ENCODE measurements at places on chromosomes 4 and X.

DNA sequence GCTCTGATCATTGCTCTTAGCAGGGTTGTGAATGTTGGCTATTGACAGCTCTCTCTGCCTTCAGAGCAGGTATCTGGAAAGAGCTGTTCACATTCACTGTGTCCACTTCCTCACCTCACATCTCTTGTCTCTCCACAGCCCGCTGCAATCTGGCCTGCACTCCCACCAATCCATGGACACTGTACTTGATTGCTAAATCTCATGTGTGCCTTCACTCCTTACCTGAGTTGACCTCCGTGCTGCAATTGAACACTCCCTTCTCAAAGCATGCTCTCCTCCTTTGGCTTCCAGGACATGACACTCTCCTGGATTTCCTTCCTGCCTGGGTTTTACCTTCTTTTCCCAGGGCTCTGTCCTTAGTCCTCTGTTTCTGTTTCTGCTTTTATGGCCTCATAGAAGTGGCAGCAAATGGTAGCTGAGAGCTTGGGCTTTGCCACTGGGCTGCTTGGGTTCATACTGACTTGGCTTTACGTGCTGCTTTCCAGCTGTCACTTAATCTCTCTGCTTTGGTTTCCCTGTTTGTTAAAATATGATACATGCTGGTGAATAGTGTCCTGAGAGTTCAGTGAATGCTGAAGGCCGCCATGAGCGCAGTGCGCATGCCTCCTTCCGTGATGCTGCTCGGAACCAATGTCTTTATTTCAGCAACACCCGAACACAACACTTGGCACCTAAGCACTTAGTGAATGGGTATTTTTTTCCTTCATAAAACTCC is 29.5 kb downstream of the DCUN1D4 start:
- DNase-seq = no peak

GRCh38 chrX:121832446-121832845 is 785.0 kb downstream of the GLUD2 start:
- no peak for DNase-seq

DNA sequence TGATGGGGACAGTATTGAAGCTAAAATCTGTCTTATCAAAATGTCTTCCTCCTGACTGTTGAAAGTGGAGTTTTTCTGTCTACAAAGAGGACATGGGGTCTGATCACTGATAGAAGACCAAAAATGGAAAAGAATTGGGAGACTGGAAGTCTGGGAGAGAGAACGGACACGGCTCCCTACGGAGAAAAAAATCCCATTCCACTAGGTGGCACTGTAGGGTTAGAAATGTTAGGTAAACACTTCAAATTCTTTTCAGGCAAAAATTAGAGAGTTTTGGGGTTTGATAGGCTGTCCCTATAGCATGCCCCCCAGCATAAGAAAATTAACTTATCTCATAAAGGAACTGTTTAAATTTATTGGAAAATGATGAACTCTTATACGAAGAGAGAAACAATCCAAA is 200.5 kb downstream of the FAM133A start:
- DNase-seq = no peak

DNA sequence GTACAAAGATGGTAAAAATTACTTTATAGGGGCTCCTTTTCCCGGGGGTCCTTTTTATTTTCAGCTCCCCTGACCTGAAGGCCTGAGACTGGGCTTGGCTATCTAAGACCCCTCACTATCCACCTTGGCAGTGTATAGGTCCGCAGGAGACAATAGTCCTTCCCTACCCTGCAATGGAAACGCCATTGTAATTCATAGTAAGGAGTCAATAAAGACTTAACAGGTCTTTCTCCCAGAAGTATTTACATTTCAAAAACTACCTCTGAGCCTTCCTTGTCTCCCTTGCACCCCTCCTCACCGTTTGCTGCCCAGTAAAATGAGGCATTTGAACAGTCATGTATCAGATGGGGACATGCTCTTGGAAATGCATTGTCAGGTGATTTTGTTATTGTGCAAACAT is 401.2 kb upstream of the CNKSR2 start:
- no peak for DNase-seq

- no peak for DNase-seq
These were observed 33.3 kb upstream of the H2AZ1 start for GRCh38 chr4:99983289-99983943.

GRCh38 chr4:93414041-93414550 is 414.5 kb upstream of the ATOH1 start:
- DNase-seq = no peak

GRCh38 chrX:38262715-38263620 is 42.3 kb upstream of the SRPX start:
- DNase-seq = no peak

- no peak for DNase-seq
These were observed 22.4 kb downstream of the SEC24D start for GRCh38 chr4:118813561-118813960.

GRCh38 chrX:23381099-23382087 is 46.7 kb downstream of the PTCHD1 start:
- no peak for DNase-seq

GRCh38 chr4:132059227-132059626 is 1089.9 kb upstream of the PCDH10 start:
- DNase-seq = no peak
